BE2C (cell line): ENCODE measurements at places on chromosomes 7 and 10.

GRCh38 chr10:124007102-124007772 is 86.2 kb downstream of the CHST15 start:
- DNase-seq, result no peak

GRCh38 chr7:4222676-4223075 is 459.4 kb upstream of the FOXK1 start:
- DNase-seq, result no peak

DNA sequence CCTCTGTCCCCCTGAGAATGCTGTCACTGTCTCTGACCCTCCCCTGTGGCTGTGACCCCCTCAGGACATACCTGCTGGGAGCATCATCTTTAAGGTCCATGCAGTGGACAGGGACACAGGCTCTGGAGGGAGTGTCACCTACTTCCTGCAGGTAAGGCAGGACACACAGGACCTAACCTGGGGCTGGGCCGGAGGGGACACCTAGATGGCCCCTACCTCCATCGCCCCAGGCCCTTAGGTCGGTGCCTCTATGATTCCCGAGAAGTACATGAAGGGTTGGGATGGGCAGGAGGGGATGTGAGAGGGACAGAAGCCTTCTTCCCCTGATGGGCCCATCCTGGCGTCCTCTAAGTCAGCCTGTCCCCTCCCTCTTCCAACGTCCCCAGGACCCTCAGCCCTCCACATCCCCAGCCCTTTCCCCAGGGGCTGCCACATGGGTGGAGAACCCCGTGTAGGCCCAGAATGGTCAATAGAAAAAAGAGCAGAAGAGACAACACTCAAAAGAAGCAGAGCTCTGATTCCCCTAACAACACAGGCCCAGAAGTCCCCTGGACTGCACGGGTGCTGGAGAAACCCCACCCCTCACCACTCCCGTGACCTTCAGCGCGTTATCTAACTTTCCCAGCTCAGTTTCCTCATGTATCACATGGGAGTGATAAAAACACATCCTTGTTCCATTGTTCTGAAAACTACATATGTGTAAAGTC is 6.4 kb downstream of the CDHR1 start:
- no peak for DNase-seq

DNA sequence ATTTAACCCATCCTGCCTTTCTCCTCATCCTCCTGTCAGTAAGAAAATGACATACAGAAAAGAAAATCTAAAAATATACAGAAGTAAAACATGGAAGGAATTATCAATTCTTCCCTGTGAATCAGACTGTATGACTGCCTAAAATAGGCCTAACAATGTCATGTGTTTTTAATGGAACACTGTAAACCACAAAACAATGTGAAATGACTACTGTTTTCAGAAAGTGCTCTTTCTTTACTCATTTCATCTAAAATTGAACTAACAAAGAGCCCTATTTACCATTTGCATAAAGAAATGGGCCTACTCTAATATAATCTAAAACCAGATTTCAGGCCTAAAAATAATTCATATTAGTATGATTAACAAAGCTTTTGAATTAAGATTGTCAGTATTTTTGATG is 35.7 kb downstream of the SEMA3E start:
- no peak for DNase-seq

DNA sequence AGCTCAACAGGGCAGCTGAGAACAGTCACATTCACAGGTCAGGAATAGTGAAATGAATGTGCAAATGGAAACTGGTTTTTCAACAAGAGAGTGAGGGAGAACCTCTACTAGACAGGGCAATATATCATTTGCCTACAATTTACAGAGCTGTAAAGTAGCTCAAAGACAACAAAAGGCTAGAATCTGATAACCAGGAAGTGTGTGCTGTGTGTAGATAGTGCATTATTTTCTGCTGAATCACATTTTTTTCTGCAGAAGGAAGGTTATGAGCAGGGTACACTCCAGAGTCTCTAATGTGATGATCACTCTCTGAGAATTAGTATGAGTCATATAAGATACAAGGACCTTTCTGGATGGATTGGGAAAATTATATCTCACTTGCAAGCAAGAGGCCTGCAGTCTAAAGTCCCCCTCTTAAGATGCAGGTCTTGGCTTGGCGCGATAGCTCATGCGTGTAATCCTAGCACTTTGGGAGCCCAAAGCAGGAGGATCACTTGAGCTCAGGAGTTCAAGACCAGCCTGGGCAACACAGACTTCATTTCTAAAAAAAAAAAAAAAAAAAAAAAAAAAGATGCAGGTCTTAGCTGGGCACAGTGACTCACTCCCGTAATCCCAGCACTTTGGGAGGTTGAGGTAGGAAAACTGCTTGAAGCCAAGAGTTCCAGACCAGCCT is 59.9 kb upstream of the COBL start:
- DNase-seq, result no peak

GRCh38 chr10:80104066-80104926 is 25.8 kb downstream of the TMEM254 start:
- no peak for DNase-seq

GRCh38 chr10:15211464-15211979 is 43.0 kb upstream of the NMT2 start:
- DNase-seq, result no peak

- DNase-seq, result no peak
Measured at GRCh38 chr10:119516381-119517234, 25.9 kb downstream of the RGS10 start.
